ENCODE measurements at places on chromosomes 7 and 10.

DNA sequence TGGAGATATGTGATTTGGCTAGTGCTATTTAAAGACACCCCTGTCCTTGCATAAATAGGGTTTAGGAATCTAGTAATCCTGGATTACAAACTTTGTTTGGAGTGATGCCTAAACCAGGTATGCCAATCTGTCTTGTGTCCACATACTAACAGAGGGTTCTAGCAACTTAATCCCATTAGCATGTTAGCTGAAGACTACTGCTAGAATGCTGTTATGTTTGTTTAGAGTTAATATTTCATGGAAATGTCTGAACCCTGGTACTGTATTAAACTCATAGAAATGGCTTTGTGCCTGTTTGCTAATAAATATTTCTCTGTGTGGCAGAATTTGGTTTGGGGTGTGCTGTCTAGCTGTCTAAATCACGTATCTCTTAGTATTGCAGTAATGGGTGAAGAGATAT lies 150.8 kb downstream of the PFKFB3 start:
- H3K27ac ChIP-seq, result peak overlapping the region; percentile 50
- no peaks in the 10 kb centered on the region for H3K36me3 ChIP-seq
- DNase-seq, result no peak

DNA sequence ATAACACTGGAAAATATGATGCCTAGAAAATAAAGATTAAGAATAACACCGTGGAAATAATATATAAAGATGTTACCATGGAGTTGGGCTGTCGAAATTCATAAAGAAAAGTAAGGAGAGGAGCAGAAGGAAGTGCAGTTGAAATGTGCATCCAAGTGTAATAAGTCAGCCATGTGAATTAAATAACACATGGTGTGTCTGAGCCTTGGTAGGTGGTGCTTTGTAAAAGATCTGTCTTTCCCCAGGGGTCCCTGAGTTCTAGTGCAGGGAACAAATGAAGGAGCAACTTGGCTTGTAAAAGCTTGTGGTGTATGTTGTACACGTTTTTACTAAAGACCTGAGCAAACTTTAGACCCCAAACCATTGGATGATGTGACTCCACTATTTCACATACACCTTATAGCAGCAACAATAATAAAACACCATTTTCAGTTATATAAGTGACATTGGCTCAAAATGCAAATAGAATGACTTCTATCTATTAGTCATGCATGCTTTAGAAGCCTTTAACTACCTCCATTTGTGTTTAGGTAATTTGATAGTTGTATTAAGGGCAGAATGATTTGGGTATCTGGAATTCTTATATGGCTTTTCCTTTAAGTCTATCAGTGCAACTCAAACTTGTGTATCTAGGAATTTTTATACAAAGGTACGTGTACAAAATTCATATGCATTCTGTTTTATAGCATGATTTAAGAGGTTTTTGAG lies 11.3 kb downstream of the STARD3NL start:
- H3K4me1 ChIP-seq, result peaks cover 4% of the 10 kb centered on the region
- H3K27ac ChIP-seq, result peak overlapping the region; percentile 21
- H3K27me3 ChIP-seq, result no peaks in the 10 kb centered on the region
- H3K36me3 ChIP-seq, result no peaks in the 10 kb centered on the region

DNA sequence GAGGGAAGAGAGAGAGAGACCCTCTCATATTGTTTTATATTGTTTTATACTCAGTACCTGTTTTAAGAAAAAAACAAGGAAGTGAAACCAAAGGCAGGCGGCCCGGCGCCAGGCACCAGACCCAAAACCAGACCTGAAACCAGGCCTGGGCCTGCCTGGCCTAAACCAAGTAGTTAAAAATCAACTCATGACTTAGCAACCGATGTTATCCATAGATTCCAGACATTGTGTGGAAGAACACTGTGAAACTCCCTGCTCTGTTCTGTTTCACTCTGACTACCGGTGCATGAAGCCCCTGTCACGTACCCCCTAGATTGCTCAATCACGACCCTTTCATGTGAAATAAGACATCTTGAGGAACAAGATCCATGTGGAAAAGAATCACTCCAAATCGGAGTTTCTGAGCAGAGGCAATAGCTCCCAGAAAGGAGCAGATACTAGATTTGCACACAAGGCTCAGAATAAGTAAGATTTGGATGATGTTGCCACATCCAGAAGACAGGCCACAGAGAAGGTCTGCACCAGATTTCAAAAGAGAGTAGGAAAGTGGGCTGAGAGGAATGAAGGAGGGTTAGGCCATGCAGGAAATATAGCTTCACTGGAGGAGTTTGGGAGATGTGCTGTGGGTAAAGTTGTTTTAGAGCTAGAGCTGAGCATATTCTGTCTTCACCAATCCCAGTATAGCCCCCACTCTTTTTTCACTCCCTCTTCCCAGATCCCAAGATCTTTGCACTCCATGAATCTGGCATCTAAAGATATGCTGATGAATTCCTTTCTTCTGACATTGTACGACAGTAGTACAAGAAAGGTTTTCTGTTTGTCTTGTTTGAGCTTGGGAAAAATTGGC lies 8.8 kb upstream of the ZNF248 start:
- no peak overlapping the region for H3K4me3 ChIP-seq
- no peaks in the 10 kb centered on the region for H3K27me3 ChIP-seq
- H3K27ac ChIP-seq, result peak overlapping the region; percentile 69

DNA sequence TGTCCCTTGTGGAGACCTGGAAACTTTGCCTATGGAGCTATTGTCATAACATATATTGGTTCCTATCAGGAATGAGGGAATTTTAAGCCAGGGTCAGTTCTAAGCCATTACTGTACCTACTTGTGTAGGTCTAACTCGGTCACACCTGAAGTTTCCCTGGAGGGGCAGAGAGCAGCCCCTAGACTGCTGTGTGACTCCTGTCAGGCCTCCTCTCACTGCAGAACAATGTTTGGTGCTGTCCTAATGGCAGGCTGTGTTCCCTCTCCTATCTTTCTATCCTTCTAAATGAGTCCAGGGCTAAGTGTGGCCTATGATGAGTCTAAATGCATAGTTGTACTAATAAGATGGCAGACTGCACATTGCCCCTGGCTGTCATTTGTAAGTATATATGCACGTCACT lies 14.2 kb downstream of the MBL2 start:
- H3K36me3 ChIP-seq, result no peaks in the 10 kb centered on the region
- no peak for DNase-seq
- H3K27me3 ChIP-seq, result no peaks in the 10 kb centered on the region
- H3K4me1 ChIP-seq, result no peaks in the 10 kb centered on the region
- no peak overlapping the region for H3K4me3 ChIP-seq

GRCh38 chr10:83144461-83144860 lies 994.8 kb upstream of the GHITM start:
- no peak overlapping the region for H3K27ac ChIP-seq
- no peak overlapping the region for H3K4me3 ChIP-seq
- DNase-seq, result no peak

- peaks cover 51% of the 10 kb centered on the region for H3K27me3 ChIP-seq
- H3K4me1 ChIP-seq, result no peaks in the 10 kb centered on the region
- H3K4me3 ChIP-seq, result no peak overlapping the region
- H3K27ac ChIP-seq, result no peak overlapping the region
- no peak for DNase-seq
These were observed 7.7 kb upstream of the ADGRA1 start for GRCh38 chr10:133079836-133080682.

- no peaks in the 10 kb centered on the region for H3K4me1 ChIP-seq
- H3K4me3 ChIP-seq, result no peak overlapping the region
- H3K27ac ChIP-seq, result no peak overlapping the region
- DNase-seq, result no peak
These were observed 28.3 kb upstream of the CLDN4 start for GRCh38 chr7:73802459-73802858.

DNA sequence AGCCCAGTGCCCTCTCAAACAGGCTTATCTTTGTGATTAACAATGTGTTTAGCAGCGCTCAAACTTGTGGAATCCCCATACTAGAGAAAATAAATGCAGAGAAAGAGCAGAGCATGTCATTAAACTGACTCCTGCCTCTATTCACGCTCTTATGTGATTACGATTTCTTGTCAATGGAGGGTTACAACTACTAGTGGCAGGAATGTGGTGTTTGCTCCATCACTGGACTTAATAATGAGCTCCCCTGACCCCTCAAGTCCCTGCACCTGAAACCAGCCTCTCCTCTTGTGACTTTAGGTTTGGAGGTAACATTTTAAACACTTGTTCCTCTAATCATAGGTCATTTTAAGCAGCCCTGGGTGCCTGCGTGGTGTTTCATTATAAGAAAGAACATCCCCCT lies 121.9 kb downstream of the PLPP4 start:
- no peaks in the 10 kb centered on the region for H3K36me3 ChIP-seq
- DNase-seq, result no peak
- no peak overlapping the region for H3K4me3 ChIP-seq
- no peaks in the 10 kb centered on the region for H3K4me1 ChIP-seq
- no peaks in the 10 kb centered on the region for H3K27me3 ChIP-seq

GRCh38 chr7:22997871-22998518 lies 15.9 kb downstream of the HYCC1 start:
- no peaks in the 10 kb centered on the region for H3K4me1 ChIP-seq
- no peak overlapping the region for H3K4me3 ChIP-seq
- H3K27me3 ChIP-seq, result no peaks in the 10 kb centered on the region
- DNase-seq, result no peak

DNA sequence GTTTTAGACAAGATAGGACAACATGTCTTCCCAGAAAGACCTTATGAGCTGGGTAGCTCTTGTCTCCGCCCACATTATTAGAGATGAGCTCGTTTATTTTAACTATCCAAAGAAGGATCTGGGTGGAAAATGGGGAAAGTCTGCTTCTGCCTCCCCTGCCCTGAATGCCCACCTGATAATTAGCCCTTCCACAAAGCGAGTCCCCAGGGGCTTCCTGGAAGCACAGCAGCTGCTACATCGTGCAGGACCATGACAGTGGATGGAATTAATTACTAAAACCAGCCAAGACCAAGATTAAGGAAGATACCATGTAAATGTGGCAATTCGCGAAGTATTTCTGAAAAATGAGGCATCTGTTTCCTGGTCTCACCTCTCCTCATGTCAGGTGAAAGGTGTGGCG lies 374.4 kb downstream of the PAXIP1 start:
- DNase-seq, result no peak
- H3K27ac ChIP-seq, result no peak overlapping the region
- H3K4me1 ChIP-seq, result no peaks in the 10 kb centered on the region
- H3K36me3 ChIP-seq, result no peaks in the 10 kb centered on the region
- no peak overlapping the region for H3K4me3 ChIP-seq
- H3K27me3 ChIP-seq, result no peaks in the 10 kb centered on the region

GRCh38 chr10:21369697-21370096 lies 155.8 kb downstream of the SKIDA1 start:
- H3K4me3 ChIP-seq, result no peak overlapping the region
- H3K4me1 ChIP-seq, result peaks cover 10% of the 10 kb centered on the region
- no peaks in the 10 kb centered on the region for H3K36me3 ChIP-seq
- peak; percentile 50 for DNase-seq
- H3K27me3 ChIP-seq, result no peaks in the 10 kb centered on the region

- no peaks in the 10 kb centered on the region for H3K36me3 ChIP-seq
- H3K27ac ChIP-seq, result no peak overlapping the region
- no peak for DNase-seq
- peaks cover 97% of the 10 kb centered on the region for H3K27me3 ChIP-seq
- H3K4me3 ChIP-seq, result no peak overlapping the region
These were observed 5.8 kb downstream of the EVX1 start for GRCh38 chr7:27248427-27248806.

GRCh38 chr7:37341033-37341630 lies 107.5 kb downstream of the ELMO1 start:
- no peaks in the 10 kb centered on the region for H3K4me1 ChIP-seq
- no peak overlapping the region for H3K27ac ChIP-seq
- no peaks in the 10 kb centered on the region for H3K27me3 ChIP-seq

- H3K27me3 ChIP-seq, result no peaks in the 10 kb centered on the region
- H3K27ac ChIP-seq, result no peak overlapping the region
- H3K4me1 ChIP-seq, result no peaks in the 10 kb centered on the region
- H3K36me3 ChIP-seq, result no peaks in the 10 kb centered on the region
These were observed 4.7 kb downstream of the TMEM236 start for GRCh38 chr10:17756557-17757217.

DNA sequence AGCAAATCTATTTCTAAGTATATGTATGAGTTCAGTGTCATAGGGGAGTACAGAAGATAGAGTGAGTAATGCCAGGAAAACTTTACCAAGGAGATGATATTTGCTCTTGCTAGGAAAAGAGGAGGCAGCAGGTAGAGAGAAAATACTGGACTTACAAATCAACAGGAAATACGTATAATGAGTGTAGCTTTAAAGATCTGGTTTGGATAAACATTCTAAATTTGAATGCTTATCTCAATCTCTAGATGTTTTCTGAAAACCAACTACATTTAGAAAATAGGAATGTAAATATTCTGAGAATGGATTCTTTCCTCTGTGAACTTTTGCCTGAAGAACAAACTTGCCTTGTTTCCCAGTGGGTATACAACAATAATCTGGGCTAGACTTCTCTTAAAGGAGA lies 46.9 kb upstream of the GNAI1 start:
- DNase-seq, result no peak
- H3K27ac ChIP-seq, result peak overlapping the region; percentile 63
- no peaks in the 10 kb centered on the region for H3K4me1 ChIP-seq
- H3K36me3 ChIP-seq, result no peaks in the 10 kb centered on the region
- no peaks in the 10 kb centered on the region for H3K27me3 ChIP-seq
- peak overlapping the region; percentile 2 for H3K4me3 ChIP-seq

- DNase-seq, result no peak
- H3K36me3 ChIP-seq, result no peaks in the 10 kb centered on the region
- peak overlapping the region; percentile 28 for H3K27ac ChIP-seq
- H3K4me3 ChIP-seq, result no peak overlapping the region
- H3K4me1 ChIP-seq, result peaks cover 3% of the 10 kb centered on the region
These were observed 123.1 kb upstream of the INHBA start for GRCh38 chr7:41825927-41826480.

- no peaks in the 10 kb centered on the region for H3K27me3 ChIP-seq
- no peak for DNase-seq
- H3K36me3 ChIP-seq, result no peaks in the 10 kb centered on the region
- H3K4me1 ChIP-seq, result no peaks in the 10 kb centered on the region
These were observed 435.8 kb upstream of the AKR1E2 start for GRCh38 chr10:4390219-4390618.

GRCh38 chr10:120810298-120810697 lies 40.9 kb upstream of the WDR11 start:
- no peak overlapping the region for H3K27ac ChIP-seq
- no peaks in the 10 kb centered on the region for H3K36me3 ChIP-seq
- DNase-seq, result no peak
- H3K4me3 ChIP-seq, result no peak overlapping the region

- H3K27me3 ChIP-seq, result no peaks in the 10 kb centered on the region
- no peak overlapping the region for H3K27ac ChIP-seq
- no peak for DNase-seq
- H3K4me1 ChIP-seq, result peaks cover 4% of the 10 kb centered on the region
These were observed 76.0 kb upstream of the PDGFA start for GRCh38 chr7:595621-596010.

DNA sequence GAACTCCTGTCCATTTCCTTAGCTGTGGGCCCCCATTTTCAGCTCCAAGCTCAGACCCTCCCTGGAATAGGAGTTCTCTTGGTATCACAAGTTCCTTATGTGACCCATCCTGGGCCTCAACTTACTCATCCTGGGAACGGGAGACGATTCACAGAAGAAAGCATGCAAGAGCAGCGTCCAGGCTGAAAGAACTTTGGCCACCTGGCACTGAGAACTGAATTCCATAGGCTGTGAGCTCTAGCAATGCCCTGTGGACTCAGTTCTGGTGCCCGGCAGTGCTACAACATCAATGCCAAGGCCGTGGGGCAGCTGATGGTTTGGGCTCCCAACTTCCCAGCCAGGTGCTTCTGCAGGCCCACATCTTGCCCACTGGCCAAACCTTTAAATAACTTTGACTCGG lies 3.9 kb upstream of the CUEDC2 start:
- no peak for DNase-seq
- no peaks in the 10 kb centered on the region for H3K36me3 ChIP-seq
- H3K4me1 ChIP-seq, result peaks cover 14% of the 10 kb centered on the region
- no peak overlapping the region for H3K27ac ChIP-seq

Measured in mesenchymal stem cell (in vitro differentiated cells and primary cell).